Activated CD8-positive, alpha-beta memory T cell treated with anti-CD3 and anti-CD28 coated beads, Interleukin-2, amount 10 ng/mL, durations not matched to agents 7 days and 5 days (primary cell): ENCODE measurements at places on chromosomes 5 and 9. TPM values are rescaled to one million over a fixed set of nuclear protein-coding genes. Genes with fewer than 3 reads are reported as not detected.

STING1 gene
- 115 TPM for total RNA-seq

KIF2A gene
- 194 TPM for total RNA-seq

EMB gene
- total RNA-seq, result 132 TPM

TRIO gene
- total RNA-seq, result 15.7 TPM

DMGDH gene
- total RNA-seq, result 0.33 TPM

CDH10 gene
- total RNA-seq, result not detected

GRCh38 chr5:78809444-78809843 lies 160.9 kb upstream of the LHFPL2 start:
- H3K4me3 ChIP-seq, result no peak overlapping the region
- no peaks in the 10 kb centered on the region for H3K36me3 ChIP-seq
- H3K27ac ChIP-seq, result no peak overlapping the region
- H3K4me1 ChIP-seq, result no peaks in the 10 kb centered on the region
- no peaks in the 10 kb centered on the region for H3K27me3 ChIP-seq
- no peak for DNase-seq

DNA sequence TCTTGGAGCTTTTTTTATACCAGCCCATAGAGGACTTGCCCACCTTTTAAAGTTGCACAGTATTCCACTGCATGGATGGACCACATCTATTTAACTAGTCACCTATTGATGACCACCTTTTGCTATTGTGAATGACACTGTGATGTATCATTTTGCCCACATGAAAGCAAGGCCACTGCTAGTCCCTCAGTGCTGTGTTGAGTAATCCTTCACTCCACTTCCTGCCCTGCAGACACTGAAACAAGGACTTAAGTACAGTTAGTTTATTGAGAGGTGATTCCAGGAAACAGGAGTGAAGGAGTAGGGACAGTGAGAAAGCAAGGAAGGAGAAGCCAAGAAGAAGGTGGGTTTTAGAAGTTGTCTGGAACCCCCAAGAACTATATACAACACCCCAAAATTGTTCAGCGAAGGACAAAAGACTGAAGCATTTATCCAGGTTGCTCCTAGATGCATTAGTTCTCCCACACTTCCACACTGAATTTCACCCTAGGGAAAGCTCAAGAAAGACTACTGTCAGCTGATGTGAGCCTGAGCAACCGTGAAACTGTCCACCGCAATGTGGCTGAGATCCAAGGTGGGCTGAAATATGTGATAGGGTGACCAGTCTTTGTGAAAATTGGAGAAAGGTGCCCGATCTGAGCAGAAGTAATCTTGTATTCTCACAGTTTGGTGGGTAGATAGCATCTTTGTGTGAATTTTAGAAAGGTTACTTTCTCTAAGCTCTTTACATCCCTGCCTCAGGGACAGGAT lies 45.2 kb upstream of the ANKRD31 start:
- H3K4me1 ChIP-seq, result no peaks in the 10 kb centered on the region
- H3K27me3 ChIP-seq, result peaks cover 6% of the 10 kb centered on the region
- H3K27ac ChIP-seq, result no peak overlapping the region
- DNase-seq, result no peak
- H3K36me3 ChIP-seq, result no peaks in the 10 kb centered on the region

GRCh38 chr9:134993416-134993815 lies 75.7 kb upstream of the FCN1 start:
- H3K4me1 ChIP-seq, result no peaks in the 10 kb centered on the region
- H3K36me3 ChIP-seq, result no peaks in the 10 kb centered on the region
- no peak for DNase-seq
- no peaks in the 10 kb centered on the region for H3K27me3 ChIP-seq

GRCh38 chr9:81470864-81471263 lies 218.5 kb downstream of the TLE1 start:
- H3K27ac ChIP-seq, result no peak overlapping the region
- H3K4me3 ChIP-seq, result no peak overlapping the region
- no peaks in the 10 kb centered on the region for H3K36me3 ChIP-seq
- no peaks in the 10 kb centered on the region for H3K27me3 ChIP-seq

DNA sequence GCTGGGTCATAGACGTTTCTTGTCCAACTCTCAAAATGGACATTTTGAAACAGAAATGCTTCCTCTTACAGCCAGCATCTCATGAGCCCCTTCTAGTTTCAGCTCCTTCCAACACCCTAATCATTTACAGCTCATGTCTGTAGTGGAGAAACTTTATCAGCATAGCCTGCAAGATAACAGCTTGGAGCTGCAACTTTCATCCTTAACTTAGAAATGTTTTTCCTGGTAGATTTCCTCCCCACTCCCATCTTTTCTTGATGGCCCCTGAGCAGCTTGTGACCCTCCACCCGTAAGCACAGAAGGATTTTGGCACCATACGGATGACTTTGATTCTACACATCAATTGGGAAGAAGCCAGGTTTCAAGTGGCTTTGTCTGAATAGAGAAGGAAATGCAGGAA lies 53.5 kb upstream of the TGFBR1 start:
- H3K4me3 ChIP-seq, result no peak overlapping the region
- H3K27ac ChIP-seq, result no peak overlapping the region
- H3K4me1 ChIP-seq, result peaks cover 69% of the 10 kb centered on the region
- no peaks in the 10 kb centered on the region for H3K27me3 ChIP-seq
- peaks cover 14% of the 10 kb centered on the region for H3K36me3 ChIP-seq

DNA sequence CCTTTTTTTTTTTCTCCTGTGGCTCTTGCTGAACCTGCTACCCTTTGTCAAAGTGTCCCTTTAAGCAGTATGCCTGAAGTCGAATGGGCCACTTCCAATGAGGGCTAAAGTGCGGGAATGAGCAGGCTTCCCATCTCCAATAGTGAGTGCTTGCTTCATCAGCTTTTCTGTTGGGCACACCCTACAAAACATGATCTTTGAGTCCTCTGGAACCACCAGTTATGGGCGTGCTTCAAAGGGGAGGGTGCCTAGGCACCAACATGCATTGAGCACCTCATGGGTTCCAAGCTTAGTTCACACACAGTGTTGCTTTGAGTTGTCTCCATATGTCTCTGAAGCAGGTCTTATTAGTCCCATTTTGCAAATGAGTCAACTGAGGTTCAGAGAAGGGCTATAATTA lies 132.8 kb upstream of the CPEB4 start:
- no peak overlapping the region for H3K4me3 ChIP-seq
- no peaks in the 10 kb centered on the region for H3K27me3 ChIP-seq
- DNase-seq, result no peak
- H3K4me1 ChIP-seq, result no peaks in the 10 kb centered on the region
- H3K27ac ChIP-seq, result no peak overlapping the region
- no peaks in the 10 kb centered on the region for H3K36me3 ChIP-seq

- peaks cover 57% of the 10 kb centered on the region for H3K4me1 ChIP-seq
- no peaks in the 10 kb centered on the region for H3K27me3 ChIP-seq
- peak; percentile 82 for DNase-seq
- H3K27ac ChIP-seq, result peak overlapping the region; percentile 95
These were observed 597 bp downstream of the NFIL3 start for GRCh38 chr9:91422758-91423711.

GRCh38 chr5:135660826-135661575 lies 82.2 kb upstream of the CXCL14 start:
- H3K4me1 ChIP-seq, result no peaks in the 10 kb centered on the region
- no peaks in the 10 kb centered on the region for H3K36me3 ChIP-seq

GRCh38 chr9:7300484-7300883 lies 499.1 kb downstream of the DMAC1 start:
- no peak for DNase-seq
- H3K36me3 ChIP-seq, result peaks cover 6% of the 10 kb centered on the region
- peaks cover 66% of the 10 kb centered on the region for H3K27me3 ChIP-seq
- H3K4me1 ChIP-seq, result peaks cover 14% of the 10 kb centered on the region
- no peak overlapping the region for H3K27ac ChIP-seq
- H3K4me3 ChIP-seq, result no peak overlapping the region

DNA sequence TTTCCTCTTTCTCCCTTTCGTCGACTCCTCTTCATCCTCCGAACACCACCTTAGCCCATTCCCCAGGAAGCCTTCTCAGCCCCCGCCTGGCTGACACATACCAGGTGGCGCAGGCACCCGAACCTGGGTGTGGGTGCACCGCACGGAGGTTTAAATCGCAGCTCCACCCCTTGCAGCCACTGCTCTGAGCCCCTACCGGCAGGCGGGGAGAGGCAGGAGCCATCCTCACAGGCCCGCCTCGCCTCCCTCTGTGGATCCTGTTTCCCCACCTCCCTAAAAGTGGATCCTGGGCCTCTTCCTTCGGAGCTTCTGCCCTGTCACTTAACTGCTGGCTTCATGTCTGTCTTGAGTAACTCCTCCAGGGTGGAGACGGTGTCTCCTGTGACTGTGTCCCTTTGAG lies 110.7 kb downstream of the OLFM1 start:
- no peak overlapping the region for H3K4me3 ChIP-seq
- H3K4me1 ChIP-seq, result no peaks in the 10 kb centered on the region
- no peak for DNase-seq

DNA sequence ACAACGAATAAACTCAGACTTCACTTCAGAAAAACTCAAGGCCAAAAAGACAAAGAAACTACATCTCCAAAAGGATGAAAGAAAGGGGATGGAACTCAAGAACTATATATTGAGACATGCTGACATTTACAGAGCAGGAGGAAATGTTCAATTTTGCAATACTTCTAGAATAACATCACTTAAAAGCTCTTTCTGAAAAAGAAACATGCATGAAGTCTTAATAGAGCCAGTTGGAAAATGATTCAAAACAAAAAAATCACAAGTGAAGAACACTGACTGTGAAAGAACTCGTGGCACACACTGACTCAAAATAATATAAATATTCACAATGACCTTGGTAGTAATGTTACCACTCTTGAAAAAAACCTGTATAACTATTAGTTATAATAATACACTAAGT lies 267.8 kb upstream of the NREP start:
- H3K4me1 ChIP-seq, result no peaks in the 10 kb centered on the region
- H3K36me3 ChIP-seq, result no peaks in the 10 kb centered on the region
- H3K27ac ChIP-seq, result no peak overlapping the region
- no peak overlapping the region for H3K4me3 ChIP-seq
- no peak for DNase-seq
